ENCODE measurements at places on chromosomes 3 and 15.

- no peak for DNase-seq
Observed at GRCh38 chr3:111252779-111253178, 181.2 kb downstream of the NECTIN3 start.

- DNase-seq = no peak
Observed at GRCh38 chr15:77622934-77623754, 9.6 kb downstream of the LINGO1 start.

DNA sequence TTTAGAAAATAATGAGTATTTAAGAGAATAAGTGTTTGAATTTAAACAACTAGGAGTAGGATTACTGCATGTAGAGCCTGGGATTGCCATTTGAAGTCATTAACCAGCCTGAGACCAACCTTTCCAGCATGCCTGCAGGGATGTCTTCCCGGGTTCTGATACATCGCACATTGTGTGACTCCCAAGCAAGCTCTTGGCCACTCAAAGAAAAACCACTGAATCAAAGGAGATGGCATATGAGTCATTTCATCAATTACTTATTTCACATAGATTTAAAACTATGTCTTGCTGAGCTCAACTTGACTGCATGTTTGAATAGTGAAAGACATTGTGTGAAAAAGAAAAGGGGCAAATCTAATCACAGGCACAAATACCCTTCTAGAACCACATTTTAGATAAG, 15.0 kb upstream of the THBS1 start:
- DNase-seq = no peak

DNA sequence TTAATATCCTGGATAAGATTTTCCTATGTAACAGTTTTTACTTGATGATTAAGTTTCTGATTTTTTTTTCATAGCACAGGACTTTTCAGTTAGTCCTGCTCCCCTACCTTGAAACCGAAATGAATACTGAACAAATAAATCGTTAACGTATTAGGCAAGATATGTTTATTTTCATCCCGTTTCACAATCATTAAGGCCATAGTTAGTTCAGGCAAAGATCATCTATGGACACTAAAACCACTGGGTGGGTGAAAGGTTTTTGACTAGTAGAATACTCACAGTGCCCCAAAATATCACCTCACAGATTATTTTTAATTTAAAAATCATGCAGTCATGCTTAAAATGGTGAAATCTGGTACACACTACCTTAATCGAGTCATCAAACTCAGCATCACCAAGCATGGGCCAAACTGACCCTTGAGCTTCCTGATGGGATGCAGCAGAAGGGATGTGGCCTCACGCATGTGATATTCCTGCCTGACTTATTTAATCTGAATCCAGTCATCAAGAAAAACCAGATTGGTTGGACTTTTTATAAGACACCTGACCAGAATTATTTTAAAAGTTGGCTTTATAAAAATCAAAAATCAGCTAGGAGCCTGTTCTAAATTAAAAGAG, 365.0 kb downstream of the LPP start:
- DNase-seq = no peak

GRCh38 chr15:96332637-96333121, 2.2 kb downstream of the NR2F2 start:
- DNase-seq = no peak

GRCh38 chr3:172099495-172099808, 60.1 kb downstream of the FNDC3B start:
- DNase-seq = no peak

DNA sequence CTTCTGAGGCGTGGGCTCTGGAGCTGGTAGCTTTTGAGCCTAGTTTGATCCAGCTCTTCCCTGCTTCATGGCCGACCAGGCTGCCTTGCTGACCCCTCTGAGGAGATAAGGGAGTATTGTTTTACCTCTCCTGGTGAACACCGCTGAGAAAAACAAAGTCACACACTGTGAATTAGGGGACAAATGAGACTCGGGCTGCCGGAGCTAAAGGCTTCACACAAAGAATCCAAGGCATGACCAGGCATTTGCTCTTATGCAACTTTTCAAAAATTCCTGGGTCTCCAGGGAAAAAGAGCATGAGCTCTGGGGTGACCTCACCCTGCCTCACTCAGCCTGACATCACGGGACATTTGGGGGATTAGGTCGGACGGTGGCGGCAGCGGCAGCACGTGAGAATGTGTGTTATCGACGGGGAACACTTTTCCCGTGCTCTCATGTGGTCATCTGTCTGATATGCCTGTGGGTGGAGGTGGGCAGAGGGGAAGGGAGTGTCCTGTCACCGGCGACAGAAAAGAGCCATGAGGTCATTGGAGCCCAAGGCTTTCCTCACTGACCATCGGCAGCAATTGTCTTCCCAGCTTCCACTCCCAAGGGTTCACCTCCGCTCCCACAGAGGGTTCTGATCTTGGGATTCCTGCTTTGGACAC, 61.0 kb downstream of the TMEM44 start:
- peak; percentile 96 for DNase-seq

DNA sequence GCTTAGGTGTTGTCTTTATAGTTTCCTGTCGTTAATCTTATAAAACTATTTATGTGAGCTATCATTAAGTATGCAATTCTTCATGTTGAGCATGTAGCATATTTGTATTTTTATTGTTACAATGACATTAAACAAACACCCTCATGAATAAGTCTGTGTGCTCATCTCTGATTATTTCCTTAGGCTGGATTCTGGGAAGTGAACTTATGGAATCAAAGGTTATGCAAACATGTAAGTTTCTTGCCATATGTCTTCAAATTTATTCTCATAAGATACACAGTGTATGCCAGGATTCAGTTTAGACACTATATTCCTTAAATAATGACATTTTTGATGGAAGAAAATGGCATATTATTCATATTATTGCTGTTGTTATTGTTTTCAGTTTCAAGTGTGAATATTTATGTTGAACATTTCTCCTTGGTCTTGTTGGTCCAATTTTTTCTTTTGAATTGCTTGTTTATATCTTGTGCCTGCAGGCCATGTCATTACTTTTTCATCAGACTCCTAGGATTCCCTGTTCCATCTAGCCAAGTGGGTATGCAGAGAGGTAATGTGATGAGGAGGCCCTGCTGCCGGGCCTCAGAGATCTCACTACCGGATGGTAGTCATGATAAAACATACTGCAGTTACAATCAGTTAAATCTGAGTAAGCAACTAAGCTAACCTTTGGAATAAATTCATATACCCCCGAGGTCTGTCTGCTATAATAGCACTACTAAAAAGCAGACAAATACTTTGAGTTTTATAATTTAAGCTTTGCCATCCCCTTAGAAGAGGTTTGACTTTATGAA, 684.3 kb upstream of the SGO1 start:
- DNase-seq = no peak

DNA sequence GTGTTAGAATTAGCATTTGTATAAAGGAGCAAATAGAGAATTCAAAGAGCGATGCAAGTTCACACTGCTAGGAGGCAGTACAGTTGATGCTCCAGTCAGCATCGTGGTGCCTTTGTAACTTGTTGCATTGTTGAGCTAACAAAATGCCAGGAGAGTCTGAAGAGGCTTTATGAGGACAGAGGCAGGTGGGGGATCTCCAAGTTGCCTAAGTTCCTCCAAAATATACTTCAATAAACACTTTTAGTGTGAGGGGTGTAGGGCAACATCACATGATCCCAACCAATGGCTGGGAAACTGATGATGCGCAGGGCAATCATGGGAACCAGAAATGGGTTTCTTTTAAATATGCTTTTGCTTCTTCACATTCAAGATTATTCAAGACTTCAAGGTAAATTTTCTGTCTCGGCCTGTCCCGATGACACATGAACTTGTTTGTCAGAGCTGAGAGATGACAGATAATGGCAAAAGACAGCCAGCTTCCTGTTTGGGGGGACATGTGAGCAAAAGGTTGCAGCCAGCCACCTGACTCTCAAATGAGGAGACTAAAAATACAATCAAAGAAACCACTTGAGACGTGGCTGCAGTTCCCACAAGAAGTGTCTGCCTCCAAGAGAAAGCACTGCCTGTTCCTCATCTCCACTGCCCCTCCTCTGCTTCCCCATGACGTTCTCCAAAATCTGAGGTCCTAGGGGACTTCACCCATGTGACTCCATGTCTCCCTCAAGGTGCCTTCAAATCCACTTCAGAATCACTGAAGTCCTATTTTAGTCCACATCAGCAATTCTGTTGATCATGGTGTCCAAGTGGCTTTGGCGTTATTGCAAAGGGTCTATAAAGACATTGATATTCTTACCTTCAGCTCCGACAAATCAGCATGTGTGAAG, 39.3 kb downstream of the KLHL6 start:
- DNase-seq = peak; percentile 92

GRCh38 chr3:187207624-187208023, 10.3 kb downstream of the RTP1 start:
- DNase-seq = no peak

DNA sequence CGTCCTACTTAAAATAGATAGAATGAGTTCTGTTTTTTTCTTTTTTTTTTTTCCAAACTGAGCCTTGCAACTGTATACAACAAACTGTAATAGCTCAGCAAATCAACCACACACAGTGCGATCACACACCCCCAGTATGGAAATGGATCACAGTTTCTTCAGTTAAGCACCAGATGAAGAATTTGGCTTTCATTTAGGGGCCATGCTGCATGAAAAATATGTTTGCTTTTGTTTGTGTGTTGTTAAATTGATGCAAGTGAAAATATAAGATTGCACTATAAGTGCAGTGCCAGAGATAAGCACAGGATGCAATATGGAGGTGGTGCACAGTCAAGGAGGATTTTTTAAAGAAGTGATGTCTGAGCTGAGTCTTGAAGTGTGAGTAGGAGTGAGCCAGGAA, 17.8 kb downstream of the CCDC54 start:
- DNase-seq = no peak

GRCh38 chr15:58355973-58356372, 75.8 kb upstream of the LIPC start:
- no peak for DNase-seq

DNA sequence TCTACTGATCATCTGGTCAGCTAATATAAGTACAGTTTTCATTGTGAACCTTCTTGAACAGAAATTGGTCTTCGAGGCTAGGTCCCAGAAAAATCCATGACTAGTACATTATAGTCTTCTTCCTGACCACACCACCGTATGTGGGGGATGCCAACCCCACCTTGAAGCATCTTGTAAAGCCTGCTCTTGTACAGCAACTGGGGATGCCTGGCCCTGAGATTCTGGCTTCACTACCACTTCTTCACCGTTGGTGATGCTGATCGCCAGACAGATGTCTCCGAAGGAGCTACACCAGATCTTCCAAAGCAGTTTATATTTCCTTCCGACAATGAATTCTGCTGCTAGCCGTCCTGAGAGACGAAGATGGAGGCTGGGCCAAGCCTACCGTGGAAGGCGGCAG, 238.3 kb downstream of the CDIN1 start:
- no peak for DNase-seq

- no peak for DNase-seq
Observed at GRCh38 chr3:45944830-45945620, 1.8 kb downstream of the CXCR6 start.

GRCh38 chr3:16151109-16151508, 23.4 kb upstream of the GALNT15 start:
- DNase-seq = peak; percentile 61

- no peak for DNase-seq
Observed at GRCh38 chr15:51935466-51936104, 36.0 kb downstream of the LEO1 start.

- DNase-seq = no peak
Observed at GRCh38 chr15:66641485-66642315, 60.3 kb upstream of the SMAD6 start.

GRCh38 chr15:90654233-90655136, 62.7 kb upstream of the BLM start:
- peak; percentile 40 for DNase-seq

DNA sequence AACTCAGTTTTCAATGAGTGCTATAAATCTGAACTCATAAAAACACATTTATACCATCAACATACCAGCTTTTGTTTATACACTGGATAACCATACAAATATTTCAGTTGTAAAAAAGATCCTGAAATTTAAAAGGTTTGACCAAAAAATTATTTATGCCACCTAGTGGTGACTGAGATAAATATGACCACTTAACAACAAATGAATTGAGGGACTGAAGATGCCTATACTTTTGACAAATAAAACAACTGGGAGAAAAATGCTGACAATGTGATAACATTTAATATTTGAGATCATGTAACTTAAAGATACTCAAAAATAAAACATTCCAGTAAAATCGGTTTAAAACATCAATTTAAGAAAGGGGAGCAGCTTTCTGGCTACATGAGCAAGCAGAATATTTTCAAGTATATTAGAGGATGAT, 30.4 kb downstream of the ATG3 start:
- DNase-seq = peak; percentile 51

- DNase-seq = no peak
Observed at GRCh38 chr3:151075869-151076562, 9.4 kb upstream of the MED12L start.

DNA sequence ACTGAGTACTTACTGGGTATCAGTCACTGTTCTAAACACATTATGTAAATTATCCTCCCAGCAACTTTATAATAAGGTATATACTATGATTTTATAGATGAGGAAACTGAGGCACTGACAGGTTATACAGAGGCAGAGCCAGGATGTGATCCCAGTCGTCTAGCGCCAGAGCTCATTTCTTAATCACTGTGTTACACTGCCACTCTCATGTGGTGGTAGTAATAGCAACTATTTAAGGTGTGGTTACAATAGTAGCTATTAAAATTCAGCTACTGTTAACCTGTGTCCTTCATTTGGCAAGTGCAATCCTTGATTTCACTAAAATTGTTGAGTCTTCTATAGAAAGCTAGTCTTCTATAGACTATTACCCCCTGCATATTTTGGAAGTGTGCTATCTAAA, 43.1 kb upstream of the TRPC1 start:
- no peak for DNase-seq

DNA sequence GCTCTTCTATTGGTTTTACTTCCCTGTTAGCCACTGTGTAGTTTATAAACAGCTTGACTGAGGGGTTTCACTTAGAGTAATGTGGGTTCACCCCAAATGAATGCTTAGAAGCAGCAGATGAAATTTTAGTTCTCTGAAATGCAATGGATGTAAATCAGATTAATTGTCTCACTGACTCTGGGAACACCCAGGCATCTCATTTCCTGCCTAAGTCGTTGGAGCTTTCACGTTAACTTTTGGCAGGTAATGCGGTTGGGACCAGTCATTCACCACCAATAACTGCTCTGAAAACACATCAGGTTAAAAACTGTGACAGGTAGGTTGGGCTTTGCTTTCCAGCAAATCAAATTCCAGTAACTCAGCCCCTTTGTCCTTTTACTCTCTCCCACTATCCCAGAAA, 775.4 kb downstream of the NTRK3 start:
- DNase-seq = no peak
